ENCODE measurements at places on chromosomes 4 and X. TPM values are rescaled to one million over a fixed set of nuclear protein-coding genes. Genes with fewer than 3 reads are reported as not detected.

- no peak for DNase-seq
Measured at GRCh38 chrX:67545893-67546495, 2.2 kb downstream of the AR start.

- DNase-seq, result no peak
Measured at GRCh38 chr4:119665752-119666151, 37.1 kb upstream of the PDE5A start.

DNA sequence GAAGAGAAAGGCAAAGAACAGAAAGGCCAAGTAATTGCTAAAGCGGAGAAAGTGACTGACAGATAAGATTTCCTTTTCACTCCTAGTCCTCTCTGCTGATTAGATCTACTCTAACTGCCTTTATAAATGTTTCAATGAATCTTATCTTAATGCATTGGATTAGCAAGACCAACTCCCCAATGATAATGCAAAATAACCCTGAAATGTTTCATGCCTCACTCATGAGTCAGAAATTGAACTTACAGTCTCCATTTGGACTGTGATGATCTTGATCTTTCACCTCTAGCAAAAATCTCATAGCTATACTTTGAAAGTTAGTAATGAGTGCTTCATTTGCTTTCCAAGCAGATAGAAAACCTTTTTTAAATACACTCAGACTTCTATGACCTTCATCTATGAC lies 26.5 kb downstream of the SLC10A7 start:
- no peak for DNase-seq

DNA sequence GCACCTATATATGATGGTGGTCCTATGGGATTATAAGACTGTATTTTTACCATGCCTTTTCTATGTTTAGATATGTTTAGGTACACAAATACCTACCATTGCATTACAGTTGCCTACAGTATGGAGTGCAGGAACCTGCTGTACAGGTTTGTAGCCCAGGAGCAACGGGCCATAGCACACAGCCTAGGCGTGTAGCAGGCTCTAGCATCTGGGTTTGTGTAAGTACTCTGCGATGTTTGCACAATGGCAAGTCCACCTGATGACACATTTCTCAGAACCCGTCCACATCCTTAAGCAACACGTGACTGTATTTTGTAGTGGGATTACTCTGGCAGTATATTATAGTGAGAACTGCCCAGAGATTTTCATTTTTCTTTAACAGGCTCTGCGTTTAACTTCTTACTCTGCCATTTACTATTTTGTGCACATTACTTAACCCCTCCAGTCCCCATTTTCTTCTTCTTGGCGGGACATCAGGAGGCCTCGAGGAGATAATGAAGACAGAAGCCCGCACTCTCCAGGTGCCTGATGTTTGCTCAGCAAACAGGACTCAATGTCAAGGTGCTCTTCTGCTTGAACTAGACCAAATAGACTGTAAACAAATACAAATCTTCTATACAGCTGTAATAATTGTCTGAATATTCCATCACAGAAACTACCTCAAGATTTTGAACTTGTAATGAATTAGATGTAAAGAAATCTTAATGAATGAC lies 102.0 kb upstream of the PDLIM3 start:
- DNase-seq, result no peak

DNA sequence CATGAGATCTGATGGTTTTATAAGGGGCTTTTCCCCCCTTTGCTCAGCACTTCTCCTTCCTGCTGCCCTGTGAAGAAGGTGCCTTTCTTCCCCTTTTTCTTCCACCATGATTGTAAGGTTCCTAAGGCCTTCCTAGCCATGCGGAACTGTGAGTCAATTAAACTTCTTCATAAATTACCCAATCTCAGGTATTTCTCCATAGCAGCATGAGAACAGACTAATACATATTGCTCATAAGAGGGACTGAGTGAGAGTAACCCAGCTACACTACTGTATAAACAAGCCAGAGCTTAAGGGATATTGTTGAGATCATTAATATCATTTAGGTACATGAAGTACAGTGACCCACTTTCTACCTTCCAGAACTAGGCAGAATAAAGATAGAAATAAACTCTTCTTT lies 102.9 kb downstream of the TEX13A start:
- no peak for DNase-seq

DNA sequence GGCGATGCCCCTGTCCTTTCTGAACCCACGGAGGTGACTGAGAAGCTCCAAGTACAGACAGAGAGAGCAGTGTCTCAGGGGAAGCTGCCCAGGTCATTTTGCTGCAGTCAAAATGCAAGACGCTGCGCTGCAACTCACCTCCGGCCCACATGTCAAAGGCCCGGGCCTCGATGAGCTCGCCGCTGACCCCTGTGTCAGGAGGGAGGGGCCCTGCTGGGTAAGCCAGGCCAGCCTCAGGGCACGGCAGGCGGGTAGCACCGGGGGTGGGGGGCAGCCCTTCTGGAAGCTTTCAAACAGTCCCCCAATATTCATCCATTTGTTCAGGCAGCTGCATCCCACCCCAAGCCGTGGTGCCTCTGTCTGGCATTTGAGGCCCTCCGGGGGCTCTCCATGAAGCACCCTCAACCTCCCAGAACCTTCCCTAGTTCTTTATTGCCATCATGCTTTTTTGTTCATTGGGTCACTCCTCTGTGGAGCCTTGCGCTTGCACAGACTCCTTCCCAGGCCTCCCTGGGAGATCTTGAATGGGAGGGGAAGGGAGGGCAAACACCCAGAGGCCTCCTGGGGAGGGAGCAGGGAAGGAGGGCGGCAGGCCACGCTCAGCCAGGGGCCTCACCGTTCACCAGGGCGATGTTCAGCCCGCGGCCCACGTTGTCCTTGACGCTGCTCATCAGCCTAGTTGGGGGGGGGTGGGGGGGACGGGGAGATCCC lies 8.2 kb downstream of the FAM3A start:
- DNase-seq, result no peak

GRCh38 chr4:121990489-121990888 lies 38.6 kb upstream of the TRPC3 start:
- DNase-seq, result no peak

DNA sequence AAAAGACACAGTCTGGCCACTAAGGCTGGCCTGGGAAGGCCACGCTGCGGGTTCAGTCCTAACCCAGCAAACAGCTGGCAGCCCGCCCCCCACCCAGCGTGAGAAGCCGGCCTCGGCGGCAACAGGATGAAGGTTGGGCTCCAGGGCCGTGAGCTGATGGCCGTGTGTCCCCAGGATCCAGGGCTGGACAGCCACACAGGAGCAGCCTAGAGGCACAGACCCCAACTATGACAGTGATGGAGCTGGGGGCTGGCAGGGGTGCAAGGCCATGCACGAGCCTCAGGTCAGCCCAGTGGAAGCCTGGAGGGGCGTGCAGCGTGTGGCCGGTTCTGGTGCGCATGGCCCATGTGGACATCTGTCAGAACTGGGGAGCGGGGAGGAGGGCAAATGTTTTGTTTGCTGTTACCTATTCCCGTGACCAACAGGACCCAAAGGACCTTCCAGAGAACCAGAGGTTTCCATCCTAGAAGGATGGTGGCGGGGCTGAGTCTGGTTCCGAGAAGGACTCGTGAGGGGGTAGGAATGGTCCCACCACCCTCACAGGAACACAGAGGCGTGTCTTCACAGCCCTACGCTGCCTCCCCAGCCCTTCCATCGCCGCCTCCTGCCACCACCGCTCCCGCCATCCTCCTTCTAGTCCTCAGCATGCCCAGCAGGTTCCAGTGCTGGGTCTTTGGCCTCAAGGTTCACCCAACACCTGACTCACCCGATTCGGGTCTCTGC lies 46.5 kb downstream of the ZFYVE28 start:
- DNase-seq, result no peak

- DNase-seq, result no peak
Measured at GRCh38 chr4:56880572-56880971, 27.1 kb upstream of the REST start.

- no peak for DNase-seq
Measured at GRCh38 chrX:24283127-24283794, 30.6 kb downstream of the SUPT20HL2 start.

DNA sequence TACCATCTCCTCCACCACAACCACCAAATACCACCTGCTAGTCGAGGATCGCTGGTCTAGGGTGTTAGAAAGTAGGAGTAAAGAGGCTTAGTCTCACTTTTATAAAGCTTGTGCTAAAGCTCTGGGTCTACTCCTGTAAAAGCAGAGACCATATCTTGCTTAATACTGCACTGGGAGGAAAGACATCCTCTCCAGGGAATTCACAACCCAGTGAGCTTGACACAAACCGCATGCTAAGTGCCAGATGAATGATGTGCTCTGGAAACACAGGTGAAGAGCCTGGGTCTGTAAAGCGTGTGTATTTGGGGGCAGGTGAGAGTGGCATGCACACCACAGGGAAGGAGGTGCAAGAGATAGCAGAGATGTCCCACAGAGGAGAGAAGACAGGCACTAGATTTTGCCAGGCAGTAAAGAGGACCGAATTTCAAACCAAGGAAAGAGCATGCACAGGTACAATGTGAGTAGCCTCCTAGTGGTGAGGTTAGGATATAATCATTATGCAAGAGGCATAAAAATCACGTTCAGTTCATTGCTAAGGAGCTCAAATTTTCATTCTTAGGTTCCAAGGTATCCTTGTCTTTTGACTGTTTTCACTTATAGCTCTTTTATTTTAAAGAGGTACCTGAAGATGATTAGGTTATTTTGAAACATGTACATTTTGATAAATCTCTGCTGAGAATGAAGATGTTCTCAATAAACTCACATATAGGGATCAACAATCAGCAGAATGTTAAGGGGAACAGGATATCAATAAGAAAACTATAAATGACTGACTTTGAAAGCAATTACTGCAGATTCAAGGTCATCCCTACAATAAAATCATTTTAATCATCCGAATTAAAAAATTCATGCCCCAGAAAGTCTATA lies 20.7 kb downstream of the TAPT1 start:
- peak; percentile 48 for DNase-seq

RBM41 gene
- 7.6 TPM for total RNA-seq

GABRA4 gene
- not detected for total RNA-seq

MAGEA8 gene
- 0.13 TPM for total RNA-seq

PASD1 gene
- total RNA-seq, result 3.3 TPM

SSX2B gene
- total RNA-seq, result not detected

UNC5C gene
- total RNA-seq, result 0.43 TPM

MAOB gene
- not detected for total RNA-seq
